ENCODE measurements at places on chromosomes 7 and 10.

DNA sequence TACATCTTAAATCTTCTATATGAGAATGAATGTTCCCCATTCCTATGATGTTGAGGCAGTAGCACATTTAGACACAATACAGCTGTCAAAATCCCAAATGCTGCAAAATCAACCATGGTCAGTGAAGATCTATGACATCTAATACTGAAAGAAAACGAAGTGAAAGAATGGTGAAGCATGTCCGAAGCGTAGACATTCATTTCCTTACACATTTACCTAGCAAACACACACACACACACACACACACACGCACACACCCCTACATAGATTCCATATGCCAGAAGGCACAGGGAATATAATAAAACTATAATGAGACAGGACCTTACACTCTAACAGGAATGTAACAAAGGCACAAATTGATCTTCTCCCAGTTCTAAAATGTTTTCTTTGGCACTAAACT, 32.5 kb downstream of the CCDC6 start:
- DNase-seq = no peak

DNA sequence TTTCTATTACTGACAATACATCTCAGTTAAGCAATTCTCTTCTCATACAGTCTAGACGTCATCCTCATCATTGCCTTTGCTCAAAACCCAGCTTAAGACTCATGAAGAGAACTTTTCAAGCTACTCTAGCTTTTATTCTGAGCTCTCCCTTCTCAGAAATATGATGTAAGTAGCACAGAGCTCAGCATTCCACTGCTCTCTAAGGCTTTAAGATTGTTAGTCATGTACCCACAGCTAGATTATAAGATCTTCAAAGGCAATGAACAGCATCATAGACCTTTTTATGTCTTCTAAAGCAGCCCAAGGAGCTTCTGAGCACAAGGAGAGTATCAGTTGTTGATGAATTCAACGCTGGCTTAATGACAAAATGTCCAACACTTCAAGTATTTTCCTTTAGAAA, 119.3 kb downstream of the NRP1 start:
- no peak for DNase-seq

GRCh38 chr10:5040781-5041470, 37.3 kb upstream of the AKR1C2 start:
- DNase-seq = no peak

GRCh38 chr7:105306298-105306748, 82.4 kb downstream of the SRPK2 start:
- no peak for DNase-seq

- no peak for DNase-seq
These were observed 114.3 kb downstream of the SLIT1 start for GRCh38 chr10:97071496-97071895.
